ENCODE measurements at places on chromosomes 4 and X.

DNA sequence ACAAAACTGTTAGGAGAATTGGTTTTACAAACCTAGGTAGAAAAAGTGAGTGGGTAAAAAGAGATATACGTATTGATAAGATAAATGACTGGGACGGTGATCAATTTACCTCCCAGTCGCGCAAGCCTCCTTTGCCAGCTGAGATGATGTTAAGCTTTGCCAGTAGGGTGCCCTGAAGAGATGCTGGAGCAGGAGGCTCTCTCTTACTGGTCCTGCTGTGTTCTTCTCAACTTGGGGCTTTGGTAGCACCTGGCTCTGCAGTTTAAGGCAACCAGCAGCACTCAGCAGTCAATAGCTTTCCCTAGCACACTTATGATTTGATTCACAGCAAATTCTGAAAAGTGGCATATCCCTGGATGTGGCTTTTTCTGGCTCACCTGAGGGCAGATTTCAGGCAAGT, 1461.7 kb downstream of the ADGRL3 start:
- no peak for DNase-seq

GRCh38 chr4:130068072-130068471, 972.1 kb downstream of the C4orf33 start:
- DNase-seq = no peak

- DNase-seq = no peak
Observed at GRCh38 chr4:104860238-104861123, 286.2 kb upstream of the TET2 start.

GRCh38 chrX:72041176-72041575, 90.5 kb downstream of the RTL5 start:
- no peak for DNase-seq

GRCh38 chrX:151789179-151789800, 54.7 kb downstream of the CNGA2 start:
- no peak for DNase-seq

GRCh38 chr4:146124023-146124680, 51.4 kb upstream of the LSM6 start:
- DNase-seq = no peak

DNA sequence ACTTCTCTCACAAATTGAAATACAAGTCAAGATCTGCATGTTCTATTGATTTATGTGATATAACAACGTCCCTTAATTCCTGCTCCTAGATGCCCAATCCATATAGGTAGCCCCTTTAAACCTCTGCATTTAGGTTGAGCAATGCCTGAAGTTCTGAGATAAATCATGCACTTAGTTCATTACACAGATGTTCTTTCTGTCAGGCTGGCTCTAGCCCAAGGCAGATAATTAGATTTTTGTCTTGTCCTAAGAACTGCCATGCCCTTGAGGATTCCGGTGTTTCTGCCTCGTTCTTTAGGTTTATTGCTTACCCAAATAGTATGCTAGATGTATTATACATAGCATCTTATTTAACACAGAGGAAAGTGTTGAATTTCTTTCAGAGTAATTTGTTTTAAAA, 143.1 kb downstream of the TRAM1L1 start:
- no peak for DNase-seq

DNA sequence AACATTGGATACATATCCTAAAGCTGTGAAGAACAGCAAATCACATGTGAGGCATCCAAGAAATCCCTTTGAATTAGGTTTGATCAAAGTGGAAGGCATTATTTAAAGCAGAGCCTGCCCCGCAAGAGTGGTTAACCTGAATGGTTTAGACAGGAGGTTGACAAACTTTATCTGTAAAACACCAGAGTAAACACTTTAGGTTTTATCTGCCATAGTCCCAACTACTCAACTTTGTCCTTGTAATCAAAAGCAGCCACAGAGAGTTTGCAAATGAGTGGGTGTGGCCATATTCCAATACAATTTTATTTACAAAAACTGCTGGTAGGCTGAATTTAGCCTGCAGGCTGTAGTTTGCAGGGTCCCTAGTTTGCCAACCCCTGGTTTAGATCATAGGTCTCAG, 25.2 kb upstream of the FGFBP2 start:
- DNase-seq = no peak

GRCh38 chr4:21780148-21780547, 168.4 kb downstream of the KCNIP4 start:
- DNase-seq = no peak

DNA sequence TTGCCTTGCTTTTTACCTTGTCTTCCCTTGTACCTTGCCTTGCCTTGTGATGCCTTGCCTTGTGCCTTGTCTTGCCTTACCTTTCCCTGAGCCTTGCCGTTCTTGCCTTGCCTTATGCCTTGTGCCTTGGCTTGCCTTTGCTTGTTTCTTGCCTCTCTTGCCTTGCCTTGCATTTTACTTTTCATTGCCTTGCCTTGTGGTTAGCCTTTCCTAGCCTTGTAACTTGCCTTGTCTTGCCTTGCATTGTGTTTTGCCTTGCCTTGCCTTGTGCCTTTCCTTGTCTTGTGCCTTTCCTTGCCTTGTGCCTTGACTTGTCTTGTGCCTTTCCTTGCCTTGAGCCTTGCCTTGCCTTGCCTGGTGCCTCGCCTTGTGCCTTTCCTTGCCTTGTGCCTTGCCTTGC, 84.6 kb downstream of the TAB3 start:
- DNase-seq = no peak

DNA sequence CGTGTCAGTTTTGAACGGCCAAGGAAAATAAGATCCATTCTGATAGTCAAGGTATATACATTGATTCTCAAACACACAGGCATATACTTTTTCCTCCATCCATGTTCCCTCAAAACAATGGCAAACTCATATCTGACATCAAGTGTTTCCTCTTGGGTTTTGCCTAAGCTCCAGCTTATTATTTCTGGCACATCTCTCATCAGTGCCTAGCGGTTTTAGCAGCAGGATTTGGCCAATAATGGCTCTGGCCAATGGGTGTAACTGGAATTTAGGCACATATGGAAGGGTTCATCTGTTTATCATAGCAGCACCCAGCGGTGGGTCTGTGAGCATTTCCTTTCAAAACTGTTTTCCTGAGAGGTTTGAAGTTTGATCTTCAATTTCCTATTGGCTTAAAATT, 161.6 kb upstream of the TLL1 start:
- DNase-seq = no peak

- DNase-seq = peak; percentile 60
Observed at GRCh38 chr4:185470501-185471195, 885 bp downstream of the CCDC110 start.

GRCh38 chr4:106679063-106679462, 310.5 kb upstream of the GIMD1 start:
- DNase-seq = no peak

DNA sequence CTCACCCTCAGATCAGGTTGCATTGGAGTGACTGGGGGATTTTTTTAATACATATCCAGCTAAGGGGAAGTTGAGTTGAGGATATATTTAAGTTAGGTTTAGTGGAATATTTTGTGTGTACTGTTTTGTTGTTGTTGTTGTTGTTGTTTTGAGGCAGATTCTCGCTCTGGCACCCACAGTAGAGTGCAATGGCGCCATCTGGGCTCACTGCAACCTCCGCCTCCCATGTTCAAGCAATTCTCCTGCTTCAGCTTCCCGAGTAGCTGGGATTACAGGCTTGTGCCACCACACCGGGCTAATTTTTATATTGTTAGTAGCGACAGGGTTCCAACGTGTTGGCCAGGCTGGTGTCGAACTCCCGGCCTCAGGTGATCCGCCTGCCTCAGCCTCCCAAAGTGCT, 38.6 kb upstream of the ATP6AP2 start:
- no peak for DNase-seq

DNA sequence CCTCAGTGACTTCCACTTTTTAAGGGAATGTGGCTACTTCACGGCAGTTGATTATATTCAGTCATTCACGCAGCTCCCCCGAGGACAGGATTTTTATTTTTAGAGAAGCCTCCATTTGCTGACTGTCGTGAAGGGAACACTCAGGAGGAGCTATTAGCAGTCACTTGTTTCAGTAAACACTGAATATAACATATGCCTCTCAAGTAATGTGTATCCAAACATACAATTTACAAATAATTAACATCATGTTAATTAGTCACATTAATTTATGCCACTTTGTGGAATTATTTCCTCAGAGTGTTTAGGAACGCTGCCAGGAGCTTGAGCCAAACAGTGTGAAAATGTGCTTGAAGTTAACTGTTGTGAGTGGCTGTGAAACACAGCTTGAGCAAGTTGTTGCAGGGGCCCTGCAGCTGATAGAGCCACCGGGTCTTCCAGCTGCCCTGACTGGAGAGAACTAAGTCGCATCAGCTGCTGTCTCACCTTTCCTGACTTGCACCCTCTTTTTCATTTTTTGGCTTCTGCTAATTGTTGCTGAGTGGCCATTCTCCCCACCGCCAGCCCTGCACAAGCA, 245.6 kb downstream of the LDB2 start:
- DNase-seq = no peak

DNA sequence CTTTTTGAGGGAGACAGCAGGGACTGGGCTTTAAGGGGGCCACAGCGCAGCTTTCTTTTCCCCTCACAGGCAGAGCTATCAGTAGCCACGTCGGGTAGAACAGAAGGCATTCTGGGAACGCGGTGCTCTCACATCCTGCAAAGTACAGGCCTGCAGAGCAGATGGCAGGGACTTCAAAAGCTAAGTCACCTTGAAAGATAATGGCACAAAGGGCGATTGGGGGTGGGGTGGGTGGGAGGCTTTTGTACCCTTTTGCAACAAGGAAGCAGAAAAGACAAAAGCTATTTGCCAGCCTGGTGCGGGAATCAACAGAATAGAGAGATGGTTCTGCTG, 93.9 kb downstream of the PHKA2 start:
- DNase-seq = peak; percentile 5

- DNase-seq = no peak
Observed at GRCh38 chr4:146049802-146050201, 111.2 kb upstream of the ZNF827 start.

- no peak for DNase-seq
Observed at GRCh38 chr4:101221294-101221693, 126.0 kb downstream of the PPP3CA start.

DNA sequence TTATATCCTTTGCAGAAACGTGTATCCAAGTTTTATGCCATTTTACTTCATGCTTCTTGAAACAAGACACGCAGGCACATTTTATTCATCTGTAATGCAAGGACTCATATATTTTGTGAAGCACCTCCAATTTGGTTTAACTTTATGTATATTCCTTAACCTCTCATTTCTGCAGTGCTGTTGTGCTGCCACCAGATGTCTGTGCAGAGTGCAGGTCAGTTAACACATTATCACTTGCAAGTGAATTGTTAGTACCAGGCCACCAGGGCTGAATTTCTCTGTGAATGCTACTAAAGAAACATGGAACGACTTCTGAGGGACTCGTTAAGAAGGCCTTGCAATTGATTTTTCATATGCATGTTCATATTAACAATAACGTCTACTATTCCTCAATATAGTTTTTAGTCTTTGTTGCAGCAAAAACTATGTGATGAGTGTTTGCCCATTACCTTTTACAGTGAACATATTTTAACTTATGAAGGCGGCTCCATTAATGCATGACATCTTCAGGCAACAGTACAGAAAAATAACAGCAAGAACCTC, 770.3 kb downstream of the NLGN4X start:
- no peak for DNase-seq

DNA sequence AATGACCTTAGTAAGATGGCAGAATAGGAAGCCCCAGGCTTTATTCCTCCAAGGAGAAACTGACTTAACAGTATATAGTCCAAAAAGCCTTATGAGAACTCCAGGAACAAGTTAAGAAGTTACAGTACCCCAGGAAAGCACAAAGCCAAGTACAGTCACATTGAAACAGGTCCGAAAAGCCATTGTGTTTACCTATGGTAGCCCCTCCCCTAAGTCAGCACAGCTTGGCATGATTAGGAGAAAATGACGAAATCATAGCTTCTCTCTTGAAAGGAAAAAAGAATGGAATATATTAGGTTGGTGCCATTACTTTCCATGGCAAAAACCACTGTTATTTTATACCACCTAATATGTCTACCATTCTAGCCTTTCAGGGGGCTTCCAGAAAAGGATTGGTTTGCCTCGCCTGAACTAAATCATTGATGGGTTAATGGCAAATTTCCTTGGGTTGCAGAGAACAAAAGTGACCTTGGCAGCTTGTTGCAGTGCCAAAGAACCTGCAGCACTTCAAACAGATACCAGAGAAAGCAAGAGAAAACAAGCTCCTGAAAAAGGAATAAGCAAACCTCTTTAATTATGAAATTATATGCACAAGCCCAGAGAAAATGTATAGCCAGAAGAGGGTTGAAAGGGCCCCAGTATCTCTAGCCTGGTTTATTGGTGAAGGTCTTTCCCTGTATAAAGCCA, 130.6 kb downstream of the PTCHD1 start:
- DNase-seq = no peak

DNA sequence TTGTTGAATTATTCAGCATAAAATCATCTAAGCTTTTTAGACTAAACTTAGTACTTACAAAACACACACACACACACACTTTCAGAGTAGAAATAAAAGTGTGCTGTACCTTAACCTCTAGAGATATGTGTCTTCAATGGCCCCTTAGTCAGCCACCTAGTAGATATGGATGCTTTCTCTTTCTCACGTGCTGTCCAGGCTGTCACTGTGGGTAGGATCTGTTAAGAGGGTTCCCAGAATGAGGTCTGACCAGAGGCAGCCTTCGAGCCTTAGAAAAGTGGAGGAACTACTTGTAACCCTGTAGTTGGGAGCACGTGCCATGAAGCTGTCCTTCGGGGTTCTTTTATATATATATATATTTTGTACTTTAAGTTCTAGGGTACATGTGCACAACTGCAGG, 117.9 kb downstream of the COL4A5 start:
- no peak for DNase-seq

- no peak for DNase-seq
Observed at GRCh38 chr4:26570596-26570995, 13.3 kb upstream of the TBC1D19 start.

- no peak for DNase-seq
Observed at GRCh38 chrX:108165383-108166111, 74.0 kb downstream of the ATG4A start.

GRCh38 chr4:184825141-184825895, 450 bp downstream of the ACSL1 start:
- DNase-seq = peak; percentile 72

- DNase-seq = peak; percentile 24
Observed at GRCh38 chr4:80172203-80172602, 25.1 kb upstream of the PRDM8 start.

GRCh38 chrX:84168574-84168973, 19.4 kb downstream of the RPS6KA6 start:
- DNase-seq = no peak

DNA sequence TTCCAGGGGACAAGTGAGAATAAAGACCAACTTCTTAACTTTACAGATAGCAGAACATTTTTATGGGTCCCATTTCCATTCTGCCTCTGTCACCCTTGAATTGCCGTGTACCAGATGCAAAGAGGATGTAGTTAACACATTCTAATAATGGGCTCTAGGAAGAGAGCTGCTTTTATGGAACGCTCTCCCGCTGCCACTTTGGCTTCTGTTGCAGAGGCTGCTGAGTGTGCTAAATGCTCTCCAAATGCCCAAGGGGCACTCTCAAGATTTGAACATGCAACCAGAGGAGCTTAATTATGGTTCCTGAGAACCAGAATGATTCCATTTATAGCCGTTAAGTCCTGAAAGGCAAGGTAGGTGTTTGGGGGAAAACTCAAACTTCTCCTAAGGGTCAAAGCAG, 28.1 kb upstream of the GPC3 start:
- no peak for DNase-seq

GRCh38 chr4:150010525-150011126, 67.6 kb upstream of the DCLK2 start:
- DNase-seq = no peak

- no peak for DNase-seq
Observed at GRCh38 chr4:76607266-76607799, 172.3 kb downstream of the SHROOM3 start.

GRCh38 chrX:10199212-10199611, 42.4 kb downstream of the CLCN4 start:
- no peak for DNase-seq

GRCh38 chrX:9456250-9457074, 8.4 kb upstream of the TBL1X start:
- peak; percentile 81 for DNase-seq

Measured in stimulated activated naive CD4-positive, alpha-beta T cell (primary cell).